NCI-H69 (cell line): ENCODE measurements at places on chromosomes 11 and 22.

- peak; percentile 24 for DNase-seq
Measured at GRCh38 chr11:102494216-102494615, 36.3 kb downstream of the MMP7 start.

DNA sequence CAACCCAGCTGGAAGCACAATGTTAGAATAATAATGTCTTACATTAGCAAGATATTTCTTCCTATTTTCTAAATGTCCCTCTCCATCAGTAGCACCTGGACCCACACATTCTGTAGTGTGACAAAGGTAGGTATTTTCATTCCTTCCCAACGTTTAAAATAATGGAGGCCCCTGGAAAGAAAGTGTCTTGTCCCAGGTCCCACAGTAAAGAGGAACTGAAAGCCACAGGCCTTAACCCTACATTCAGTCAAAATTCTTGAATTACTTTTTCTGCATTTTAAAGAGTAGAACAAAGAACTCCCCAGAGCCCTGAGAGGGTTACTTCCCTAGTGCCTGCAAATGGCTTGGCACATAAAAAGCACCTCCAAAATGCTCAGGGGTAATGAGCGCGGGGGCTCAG, 26.3 kb downstream of the OPCML start:
- DNase-seq, result no peak

- DNase-seq, result peak; percentile 84
Measured at GRCh38 chr11:120335556-120335907, 681 bp upstream of the ARHGEF12 start.

GRCh38 chr22:20405931-20406685, 12.2 kb downstream of the ZNF74 start:
- DNase-seq, result no peak

DNA sequence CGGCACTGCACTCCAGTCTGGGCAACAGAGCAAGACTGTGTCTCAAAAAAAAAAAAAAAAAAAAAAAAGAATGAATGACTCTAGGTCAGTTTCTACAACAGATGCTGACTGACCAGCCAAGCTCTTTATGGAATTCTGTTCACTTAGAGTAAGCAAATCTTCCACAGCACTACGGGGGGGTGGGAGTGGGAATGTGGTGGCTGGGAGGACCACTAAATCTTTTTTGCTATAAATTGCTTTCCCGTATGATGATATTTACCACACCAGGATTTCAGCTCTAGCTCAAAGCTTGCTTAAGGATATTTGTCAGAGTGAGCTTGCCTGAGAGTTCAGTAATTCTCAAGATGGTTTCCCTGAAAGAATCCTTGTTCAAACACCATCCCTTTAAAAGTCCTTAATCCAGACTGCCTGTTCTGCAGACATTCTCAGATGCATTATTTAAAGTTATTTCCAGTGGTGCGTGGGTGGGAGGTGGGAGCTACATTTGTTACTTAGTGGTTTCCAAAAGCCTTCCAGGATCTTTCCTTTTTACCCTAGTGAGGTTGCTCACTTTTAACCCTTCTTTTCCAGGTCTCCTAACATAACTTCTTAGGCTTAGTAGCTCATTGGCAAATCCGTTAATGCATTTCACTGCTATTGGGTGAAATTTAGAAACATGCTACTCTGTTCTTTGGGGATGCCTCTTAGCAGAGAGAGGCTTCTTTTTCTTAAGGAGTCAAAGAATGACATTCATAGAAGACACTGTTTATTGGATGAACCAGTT, 65.9 kb downstream of the UBASH3B start:
- no peak for DNase-seq

DNA sequence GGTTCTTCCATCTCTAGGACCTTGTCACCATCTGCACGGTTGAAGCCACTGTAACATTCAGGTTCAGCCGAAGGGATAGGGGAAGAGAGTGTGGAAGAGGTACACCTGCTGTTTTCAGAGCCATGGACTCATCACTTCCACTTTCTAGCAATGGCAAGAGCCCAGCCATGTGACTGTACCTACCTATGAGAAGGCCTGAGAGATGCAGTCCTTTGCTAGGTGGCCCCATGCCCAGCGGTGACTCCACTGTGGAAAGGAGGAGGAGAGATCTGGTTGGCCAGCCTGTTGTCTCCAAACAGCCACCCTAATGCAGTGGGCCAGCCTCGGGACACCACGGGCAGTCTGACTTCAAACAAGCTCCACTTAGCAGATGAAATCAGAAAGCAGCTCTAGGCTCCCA, 16.0 kb downstream of the RASD2 start:
- DNase-seq, result no peak

- DNase-seq, result peak; percentile 60
Measured at GRCh38 chr11:131912134-131912533, 541.7 kb downstream of the NTM start.

- DNase-seq, result peak; percentile 56
Measured at GRCh38 chr11:16603890-16604793, 134.3 kb upstream of the C11orf58 start.

GRCh38 chr11:44950625-44951476, at the start of gene TP53I11:
TSS of gene TP53I11 (minus strand) at chr11:44950883. CDS start at chr11:44938335, 12,548 bp downstream.
- peak; percentile 92 for DNase-seq

DNA sequence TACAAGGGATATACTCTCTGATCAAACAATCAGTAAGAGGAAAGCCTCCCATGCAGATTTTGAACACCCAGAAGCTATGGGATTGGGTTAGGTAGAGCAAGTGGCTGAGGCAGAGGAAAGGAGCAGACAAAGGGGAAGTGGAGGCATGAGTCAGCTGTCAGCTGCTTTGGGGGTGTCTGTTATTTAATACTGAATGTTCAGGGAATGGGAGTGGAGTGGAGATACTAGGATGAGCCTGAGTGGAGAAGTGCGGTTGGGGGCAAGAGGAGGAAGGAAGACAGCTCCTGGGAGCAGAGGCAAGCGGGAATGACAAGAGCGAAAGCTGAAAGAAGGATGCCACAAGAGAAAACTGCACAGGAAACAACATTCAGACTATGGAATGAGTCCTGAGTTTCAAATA, 22.7 kb upstream of the TMPRSS5 start:
- DNase-seq, result no peak

DNA sequence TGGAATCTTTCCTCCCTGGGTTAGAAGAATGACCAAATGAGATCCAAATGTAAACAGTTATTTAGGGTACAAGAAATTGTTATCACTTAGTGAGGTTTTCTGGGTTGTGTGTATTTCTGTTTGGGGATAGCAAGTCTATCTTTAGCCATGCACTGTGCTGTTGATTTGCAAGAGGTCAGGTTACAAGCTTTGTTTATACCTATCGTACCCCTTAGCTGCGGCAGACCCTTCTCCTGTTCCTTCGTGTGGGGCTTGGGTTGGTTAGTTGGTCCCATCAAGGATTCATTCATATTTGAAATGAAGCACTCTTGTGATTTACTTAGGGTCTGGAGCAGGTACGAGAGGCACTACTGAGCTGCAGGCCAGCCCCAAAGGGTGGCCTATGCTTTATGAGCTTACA, 72.6 kb downstream of the USP35 start:
- no peak for DNase-seq

- DNase-seq, result peak; percentile 19
Measured at GRCh38 chr22:29979777-29980321, 96.9 kb downstream of the MTMR3 start.

- peak; percentile 16 for DNase-seq
Measured at GRCh38 chr11:71204294-71204693, 48.1 kb downstream of the SHANK2 start.

DNA sequence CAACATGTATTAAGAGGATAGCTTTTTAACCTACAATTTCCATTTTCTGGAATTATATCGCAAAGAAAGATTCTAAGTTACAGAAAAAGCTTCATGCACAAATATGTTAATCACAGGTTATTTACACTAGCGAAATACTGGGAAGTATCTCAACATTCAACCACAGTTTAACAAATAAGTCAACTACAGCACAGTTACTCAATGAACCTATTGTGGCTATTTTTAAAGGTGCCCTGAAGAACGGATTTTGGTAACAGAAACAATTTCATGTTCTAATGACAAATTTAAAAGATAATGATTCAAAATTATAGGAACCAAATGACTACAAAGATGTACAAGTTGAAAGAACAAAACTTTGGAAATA, 51.2 kb downstream of the SYN3 start:
- DNase-seq, result no peak

GRCh38 chr11:124415356-124415923, 9.2 kb downstream of the OR8B4 start:
- peak; percentile 50 for DNase-seq

DNA sequence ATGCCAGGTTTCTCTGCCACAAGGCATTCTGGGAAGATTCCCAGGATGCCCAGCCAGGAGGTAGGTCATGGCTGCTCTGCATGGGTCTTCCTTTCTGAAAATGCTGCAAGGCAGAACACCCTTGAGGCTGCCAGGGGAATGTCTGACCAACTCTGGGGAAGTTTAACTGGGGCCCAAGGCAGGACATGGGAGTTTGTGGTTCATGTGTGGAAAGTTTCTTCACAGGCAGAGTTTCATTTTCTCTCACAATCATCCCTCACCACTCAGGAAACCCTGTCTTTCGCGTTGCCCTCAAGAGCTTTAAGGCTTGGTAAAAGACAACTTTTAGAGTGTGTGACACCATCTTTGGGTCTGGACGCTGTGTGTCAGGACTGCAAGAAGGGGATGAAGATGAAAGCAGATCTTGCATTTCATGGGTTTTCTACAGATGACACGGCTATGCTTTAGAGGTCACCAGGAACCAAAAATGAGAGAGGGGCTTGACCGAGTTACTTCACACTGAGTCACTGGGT, 133.5 kb downstream of the CD44 start:
- no peak for DNase-seq

DNA sequence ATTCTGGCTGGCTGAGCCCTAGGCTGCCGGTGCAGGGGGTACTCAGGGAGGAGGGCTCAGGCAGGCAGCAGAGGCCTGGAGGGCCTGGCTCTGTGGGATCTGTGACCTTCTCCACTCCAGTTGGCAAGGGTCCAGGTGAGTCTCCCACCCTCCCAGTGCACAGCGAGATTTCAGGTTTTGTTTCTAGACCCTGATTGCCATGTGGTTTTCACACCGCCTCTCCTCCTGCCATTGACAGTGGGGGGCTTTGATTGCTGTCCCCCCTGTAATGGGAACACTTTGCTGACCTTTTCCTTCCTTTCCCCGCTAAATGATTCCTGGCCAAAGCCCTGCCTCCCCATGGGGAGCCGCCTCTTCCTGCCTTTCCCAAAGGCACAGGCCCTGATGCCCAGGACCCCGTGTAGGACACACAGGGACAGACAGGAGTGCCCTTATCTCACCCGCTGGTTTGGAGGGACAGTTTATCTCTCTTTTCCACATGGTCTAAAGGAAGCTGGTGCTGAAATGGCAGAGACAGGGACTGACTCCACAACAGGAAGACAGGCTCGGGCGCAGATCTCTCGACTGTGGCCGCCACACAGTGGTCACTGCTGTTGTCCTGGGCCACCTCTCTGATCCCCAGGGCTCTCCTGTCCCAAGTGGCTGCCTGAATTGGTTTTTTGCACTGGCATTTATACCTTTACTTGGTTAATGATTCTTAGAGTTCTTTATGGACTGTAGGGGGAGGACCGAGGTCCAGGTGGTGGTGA, 43.4 kb downstream of the BCR start:
- DNase-seq, result peak; percentile 39

DNA sequence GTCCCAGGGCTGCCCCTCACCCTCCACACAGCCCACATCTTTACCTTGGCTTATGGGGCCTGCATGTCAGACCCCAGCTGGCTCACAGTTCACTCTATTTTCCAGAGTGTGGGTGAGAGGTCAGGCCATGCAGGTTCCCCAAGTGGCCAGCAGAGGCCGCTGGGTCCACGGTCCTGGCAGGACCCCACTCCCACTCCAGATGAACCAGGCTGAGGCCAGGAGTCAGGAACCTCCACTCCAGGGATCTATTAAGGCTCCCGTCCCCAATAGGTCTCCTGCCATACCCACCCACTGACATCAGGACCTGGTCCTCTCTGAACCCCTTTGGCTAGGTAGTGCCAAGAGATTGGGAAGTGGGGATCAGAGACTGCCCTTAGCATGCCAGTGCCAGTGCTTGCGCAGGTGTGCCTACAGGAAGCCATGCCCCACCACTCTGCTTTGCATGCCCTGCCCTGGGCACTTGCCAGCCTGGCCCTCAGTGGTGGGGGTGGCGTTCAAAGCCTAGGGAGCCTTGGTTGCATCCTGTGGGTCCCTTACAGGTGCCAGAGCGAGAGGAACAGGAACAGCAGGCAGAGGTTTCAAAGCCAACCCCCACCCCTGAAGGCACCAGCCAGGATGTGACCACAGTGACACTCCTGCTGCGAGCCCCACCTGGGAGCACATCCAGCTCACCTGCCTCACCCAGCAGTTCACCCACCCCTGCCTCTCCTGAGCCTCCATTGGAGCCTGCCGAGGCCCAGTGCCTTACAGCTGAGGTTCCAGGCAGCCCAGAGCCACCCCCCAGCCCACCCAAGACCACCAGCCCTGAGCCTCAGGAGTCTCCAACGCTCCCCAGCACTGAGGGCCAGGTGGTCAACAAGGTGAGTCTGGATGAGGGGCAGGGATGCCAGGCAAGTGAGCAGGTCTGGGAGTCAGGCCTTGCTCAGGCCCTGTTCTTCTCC, 8.3 kb downstream of the SMTN start:
- DNase-seq, result peak; percentile 60

DNA sequence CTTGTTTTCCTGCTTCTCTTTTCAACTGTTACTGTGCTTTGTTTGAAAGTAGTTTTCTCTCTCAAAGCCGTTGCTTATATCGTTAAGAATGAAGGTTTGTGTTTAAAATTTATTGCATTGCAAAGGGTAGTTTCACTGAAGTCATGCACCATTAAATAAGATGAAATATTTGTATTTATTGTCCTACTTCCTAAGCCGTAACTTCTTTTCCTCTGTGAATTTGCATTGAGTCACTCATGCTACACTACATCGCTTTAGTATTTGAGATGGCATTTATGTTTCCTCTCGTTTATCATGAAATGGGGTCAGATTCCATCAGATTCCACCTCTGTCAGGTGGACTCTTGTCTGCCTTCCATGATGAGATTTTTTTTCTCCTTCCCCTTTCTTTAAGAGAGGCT, 65.8 kb upstream of the RASSF10 start:
- no peak for DNase-seq

- peak; percentile 20 for DNase-seq
Measured at GRCh38 chr11:9717719-9718118, 53.8 kb downstream of the SWAP70 start.

GRCh38 chr22:47550524-47551430, 788.3 kb downstream of the TBC1D22A start:
- DNase-seq, result no peak

- DNase-seq, result peak; percentile 68
Measured at GRCh38 chr11:7657306-7658025, 15.8 kb downstream of the CYB5R2 start.

- DNase-seq, result no peak
Measured at GRCh38 chr11:34449013-34449412, 10.3 kb downstream of the CAT start.

GRCh38 chr11:103587901-103588788, 448.3 kb upstream of the DDI1 start:
- DNase-seq, result peak; percentile 93

DNA sequence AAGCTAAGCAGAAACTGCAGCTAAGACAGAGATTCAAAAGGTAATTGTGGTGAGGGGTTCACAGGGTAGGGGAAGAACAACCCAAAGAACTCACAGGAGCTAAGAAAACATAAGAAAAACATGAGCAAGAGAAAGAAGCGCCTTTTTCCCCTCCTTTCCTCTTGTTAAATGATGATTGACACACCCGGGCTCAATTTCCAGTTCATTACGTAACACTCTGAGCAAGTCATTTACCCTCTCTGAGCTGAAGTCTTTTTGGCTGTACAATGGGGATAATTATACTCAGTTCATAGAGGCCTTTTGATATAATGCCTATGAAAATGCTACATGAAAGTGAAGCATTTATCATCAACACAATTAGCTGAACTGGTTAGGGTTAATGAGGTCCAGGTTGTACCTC, 17.2 kb downstream of the LRP4 start:
- DNase-seq, result peak; percentile 24

GRCh38 chr11:70771099-70771885, 373.0 kb downstream of the CTTN start:
- no peak for DNase-seq
